ENCODE measurements at places on chromosomes 16 and 17.

GRCh38 chr16:77663711-77664110 is 58.6 kb upstream of the NUDT7 start:
- no peak for DNase-seq

DNA sequence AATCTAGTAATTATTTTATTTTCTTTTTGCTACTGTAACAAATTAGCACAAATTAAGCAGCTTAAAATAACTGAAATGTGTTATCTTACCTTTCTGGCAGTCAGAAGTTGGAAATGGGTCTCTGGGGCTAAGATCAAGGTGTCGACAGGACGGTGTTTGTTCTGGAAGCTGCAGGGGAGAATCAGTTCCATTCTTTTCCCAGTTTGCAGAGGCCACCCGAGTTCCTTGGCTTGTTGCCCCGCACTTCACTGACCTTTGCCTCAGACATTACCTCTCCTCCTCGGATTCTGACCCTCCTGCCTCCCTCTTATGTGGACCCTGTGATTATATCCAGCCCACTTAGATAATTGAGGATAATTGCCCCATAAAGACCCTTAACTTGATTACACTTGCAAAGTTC is 61.0 kb upstream of the MAF start:
- DNase-seq = no peak

GRCh38 chr16:15897834-15898254 is 9.4 kb upstream of the CEP20 start:
- no peak for DNase-seq

DNA sequence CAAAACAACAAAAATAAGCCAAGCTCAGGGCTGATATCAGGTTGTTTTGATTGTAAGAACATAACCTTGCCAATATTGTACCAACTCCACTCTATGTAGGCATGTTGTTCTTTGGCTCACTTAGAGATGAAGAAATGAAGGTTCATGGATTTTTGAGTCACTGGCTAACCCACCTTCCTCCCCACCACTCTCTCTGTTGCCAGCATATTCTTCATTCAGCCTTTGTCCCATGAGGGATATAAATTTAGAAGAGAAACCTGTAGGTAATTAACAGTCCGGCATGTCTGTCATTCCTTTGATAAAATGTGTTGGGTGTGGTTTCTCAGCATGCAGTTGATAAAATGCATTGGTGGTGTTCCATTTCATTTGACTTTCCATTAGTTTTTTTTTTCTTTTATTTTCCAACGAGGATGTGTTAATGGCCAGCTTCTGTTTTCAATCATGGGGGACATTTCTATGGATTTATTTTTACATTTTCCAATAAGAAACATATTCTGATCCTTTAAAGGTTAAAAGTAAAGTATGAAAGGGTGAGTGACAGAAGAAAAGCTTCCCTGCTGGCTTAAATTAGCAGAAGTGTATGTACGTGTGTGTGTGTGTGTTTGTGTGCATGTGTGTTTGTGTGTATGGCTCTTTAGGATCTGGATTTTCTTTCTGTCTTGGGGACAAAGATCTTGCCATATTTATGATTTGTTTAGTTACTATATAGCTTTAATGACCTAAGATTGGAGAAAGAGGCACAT is 166.2 kb upstream of the KCNJ16 start:
- no peak for DNase-seq

- DNase-seq = peak; percentile 29
These were observed 26.1 kb downstream of the MEAK7 start for GRCh38 chr16:84478172-84478947.

DNA sequence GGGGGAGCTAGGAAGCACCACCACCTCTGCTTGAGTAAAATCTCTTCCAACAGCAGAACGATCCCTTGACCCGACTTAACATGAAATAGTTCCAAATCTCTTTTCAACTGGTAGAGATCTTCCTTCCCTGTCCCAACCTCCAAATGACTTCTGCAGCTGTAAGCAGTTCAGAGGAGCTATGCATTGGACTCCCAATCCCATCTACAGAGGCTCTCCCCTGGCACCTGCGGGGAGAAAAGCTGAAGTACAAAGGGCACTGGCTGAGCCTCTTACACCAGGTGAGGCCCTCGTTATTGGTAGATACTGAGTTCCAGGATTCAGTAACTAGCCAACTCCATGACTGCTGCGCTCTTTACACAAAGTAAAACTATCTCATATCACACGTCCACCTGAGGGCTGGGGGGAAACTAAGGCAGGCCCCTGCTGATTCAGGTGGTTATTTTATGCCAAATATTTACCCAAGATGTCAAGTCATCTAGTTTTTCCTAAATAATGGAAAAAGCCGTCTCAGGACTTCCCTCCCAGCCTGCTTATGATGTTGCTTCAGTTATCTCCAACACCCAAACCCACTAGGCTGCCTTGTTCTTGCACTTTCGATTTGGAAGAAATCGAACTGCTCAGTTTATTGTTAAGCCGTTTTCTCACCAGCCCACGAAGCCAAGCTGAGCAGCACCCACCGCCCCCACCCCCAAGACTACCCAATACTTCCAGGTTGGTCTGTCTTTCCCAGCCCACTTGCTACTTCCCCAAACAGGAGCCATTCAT is 3.2 kb downstream of the ACTG1 start:
- peak; percentile 84 for DNase-seq

- no peak for DNase-seq
These were observed 3.1 kb downstream of the PRSS21 start for GRCh38 chr16:2819939-2820835.

- DNase-seq = no peak
These were observed 2.4 kb downstream of the KCNJ12 start for GRCh38 chr17:21378553-21378952.

GRCh38 chr17:48551596-48552465 is 6.9 kb upstream of the HOXB2 start:
- DNase-seq = no peak

GRCh38 chr17:1546292-1546922 is 16.2 kb downstream of the PITPNA start:
- peak; percentile 89 for DNase-seq

GRCh38 chr16:4572715-4573114 is 16.6 kb downstream of the C16orf96 start:
- no peak for DNase-seq

GRCh38 chr17:71667661-71668060 is 453.2 kb upstream of the SOX9 start:
- no peak for DNase-seq

DNA sequence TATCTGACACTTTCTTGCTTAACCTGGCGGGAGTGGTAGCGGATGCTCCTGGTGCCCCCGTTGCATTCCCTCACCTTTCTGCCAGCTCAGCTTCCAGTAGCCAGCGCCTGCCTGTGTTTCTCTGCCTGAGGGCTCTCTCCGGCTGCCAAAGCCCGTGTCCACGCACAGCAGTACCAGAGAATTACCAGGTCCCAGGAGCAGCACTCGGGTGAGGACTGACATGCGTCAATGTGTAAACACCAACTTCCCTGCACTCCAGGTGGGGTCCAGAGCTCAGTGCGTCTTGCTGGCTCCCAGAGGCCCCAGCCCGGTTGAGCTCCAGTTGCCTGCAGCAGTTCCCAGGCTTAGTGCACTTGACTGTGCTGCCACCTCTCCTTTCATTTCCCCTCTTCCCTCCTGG is 54.8 kb downstream of the CDH13 start:
- DNase-seq = peak; percentile 84

DNA sequence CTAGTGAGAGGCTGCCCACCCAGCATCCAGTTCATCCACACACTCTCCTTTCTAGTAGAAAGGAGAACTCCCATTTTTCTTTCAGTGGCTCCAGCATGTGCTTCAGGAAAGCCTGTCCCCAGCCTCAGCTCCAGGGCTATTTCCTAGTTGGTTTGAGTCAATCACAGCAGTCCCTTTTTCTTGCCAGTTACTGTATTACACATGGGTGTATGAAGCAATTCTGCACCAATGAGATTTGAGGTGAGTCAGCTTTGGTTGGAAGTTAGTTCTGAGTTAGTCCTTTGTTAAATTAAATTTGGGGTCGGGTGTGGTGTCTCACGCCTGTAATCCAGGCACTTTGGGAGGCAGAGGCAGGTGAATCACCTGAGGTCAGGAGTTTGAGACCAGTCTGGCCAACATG is 24.8 kb downstream of the RAD51D start:
- no peak for DNase-seq
